ENCODE measurements at places on chromosomes 2 and 18.
A peak's percentile ranks its signal among the peaks of the same experiment; 100 is the strongest.

- DNase-seq: no peak
Observed at GRCh38 chr2:227720680-227721079, 2.9 kb upstream of the SLC19A3 start.

- no peak for DNase-seq
Observed at GRCh38 chr2:47266939-47267710, 112.0 kb upstream of the STPG4 start.

- DNase-seq: no peak
Observed at GRCh38 chr18:14944838-14945237, 196.9 kb downstream of the ANKRD30B start.

DNA sequence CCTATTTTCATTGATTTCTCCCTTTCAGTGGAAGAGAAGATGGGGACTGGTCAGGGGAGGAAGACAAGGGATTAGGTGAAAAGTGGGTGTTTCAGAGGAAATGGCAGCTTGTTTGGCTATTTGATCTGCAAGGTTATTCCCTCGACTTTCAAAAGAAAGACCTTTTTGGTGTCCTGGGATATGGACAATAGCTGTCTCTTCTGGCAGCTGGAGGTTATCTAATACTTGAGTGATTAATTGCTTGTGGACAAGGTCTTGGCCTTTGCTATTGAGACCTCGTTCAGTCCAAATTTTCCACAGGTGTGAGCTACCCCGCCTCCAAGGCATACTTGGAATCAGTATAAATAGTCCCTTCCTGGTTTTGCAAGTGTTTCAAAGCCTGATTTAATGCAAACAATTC lies 33.3 kb upstream of the TRAPPC8 start:
- no peak for DNase-seq

GRCh38 chr2:196275646-196276352 lies 104.4 kb upstream of the STK17B start:
- no peak for DNase-seq

GRCh38 chr18:59921384-59921891 lies 21.6 kb downstream of the PMAIP1 start:
- DNase-seq: no peak

DNA sequence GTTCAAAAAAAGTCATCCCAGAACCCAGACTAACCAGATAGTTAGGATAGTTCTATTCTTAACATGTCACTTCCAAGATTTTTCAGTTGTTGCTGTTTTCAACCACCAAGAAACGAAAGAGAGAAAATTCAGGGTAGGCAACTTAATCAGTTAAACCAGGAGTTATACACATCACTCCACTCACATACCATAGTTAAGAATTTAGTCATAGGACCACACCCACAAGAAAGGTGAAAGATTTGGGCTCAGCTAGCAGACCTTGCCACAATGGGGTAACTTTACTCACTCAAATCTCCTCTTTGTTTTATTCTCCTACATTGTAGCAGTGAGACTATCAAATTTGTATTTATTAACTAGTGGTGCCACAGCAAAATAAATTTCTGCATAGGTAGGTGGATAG lies 473.6 kb downstream of the NUP35 start:
- no peak for DNase-seq

DNA sequence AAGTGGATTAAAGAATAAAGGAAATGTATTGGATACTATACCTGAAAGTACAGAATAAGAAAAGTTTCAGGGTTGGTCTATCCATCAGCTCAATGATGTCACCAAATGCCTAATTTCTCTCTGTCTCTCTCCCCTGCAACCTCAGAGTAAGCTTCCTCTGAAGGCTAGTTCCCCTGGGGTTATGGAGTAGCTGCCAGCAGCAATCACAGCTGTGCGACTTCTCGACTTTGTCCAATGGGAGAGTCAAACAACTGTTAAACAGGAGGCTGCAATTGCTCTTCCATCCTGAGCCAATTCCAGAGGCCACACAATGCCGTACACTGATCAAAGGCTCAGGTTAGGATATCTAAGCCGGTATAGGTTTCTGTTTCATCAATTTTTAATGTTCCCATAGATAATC lies 95.3 kb upstream of the FANCL start:
- no peak for DNase-seq

DNA sequence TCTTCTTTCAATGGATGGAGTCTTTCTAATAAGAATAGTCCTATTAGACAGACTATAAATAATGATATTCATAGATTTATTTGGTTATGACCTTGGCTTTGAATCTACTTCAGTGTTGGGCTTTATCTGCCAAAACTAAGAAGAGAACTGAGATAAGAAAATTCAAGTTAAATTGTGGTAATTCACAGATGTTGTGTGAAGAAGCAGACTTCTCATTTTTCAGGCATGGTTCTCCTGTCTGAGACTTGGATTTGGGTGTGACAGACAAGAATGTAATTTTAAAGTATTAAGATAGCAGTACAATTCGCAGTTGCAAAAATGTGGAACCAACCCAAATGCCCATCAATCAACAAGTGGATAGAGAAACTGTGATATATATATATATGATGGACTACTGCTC lies 124.7 kb downstream of the QPCT start:
- DNase-seq: no peak

DNA sequence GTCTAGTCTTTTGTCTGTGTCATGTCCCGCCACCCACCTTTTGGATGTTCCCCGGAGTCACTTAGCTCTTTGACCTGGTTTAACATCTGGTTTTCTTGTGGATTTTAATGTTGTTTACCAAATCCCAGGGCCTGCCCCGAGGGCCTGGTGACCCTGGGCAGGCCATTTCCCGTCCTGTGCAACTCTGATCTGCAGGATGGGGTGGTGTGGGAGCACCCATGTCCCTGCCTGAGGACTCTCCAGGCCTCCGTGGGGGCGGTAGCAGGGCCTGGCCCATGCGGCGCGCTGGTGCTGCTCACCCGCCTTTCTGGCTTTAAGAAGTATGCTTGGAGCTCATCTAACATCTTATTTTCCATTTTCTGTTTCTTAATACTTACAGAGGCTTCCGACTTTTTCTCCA lies 10.7 kb downstream of the RAMP1 start:
- no peak for DNase-seq

DNA sequence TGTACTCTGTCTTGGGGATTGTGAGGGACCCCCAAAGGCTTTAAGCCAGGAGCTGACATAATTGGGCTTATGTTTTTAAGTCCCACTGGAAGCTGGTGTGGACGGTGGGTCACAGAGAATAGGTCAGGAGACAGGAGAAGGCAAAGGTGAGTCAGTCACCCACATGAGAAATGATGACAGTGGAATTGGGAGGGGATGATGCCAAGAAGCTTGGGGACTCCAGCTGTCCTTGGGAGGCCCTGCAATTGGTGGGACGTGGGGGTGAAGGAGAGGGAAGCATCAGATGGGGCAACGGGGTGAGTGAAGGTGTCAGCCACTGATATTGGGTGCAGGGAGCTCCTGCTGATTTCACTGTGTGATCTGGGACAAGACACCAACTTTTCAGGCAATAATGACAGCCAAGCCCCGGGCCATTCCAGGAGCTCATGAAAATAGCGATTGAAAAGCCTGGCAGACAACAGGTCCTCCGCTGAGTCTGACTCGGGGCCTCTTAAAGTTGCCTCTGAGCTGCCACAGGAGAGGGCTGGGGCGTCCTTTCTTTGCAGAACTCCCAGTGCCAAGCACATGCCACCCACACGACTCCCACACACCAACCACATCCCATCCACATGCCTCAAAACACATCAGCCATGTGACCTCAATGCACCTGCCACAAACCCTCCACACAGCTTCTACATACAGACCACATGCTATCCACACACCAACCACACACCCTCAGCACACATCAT lies 13.4 kb downstream of the TNS1 start:
- DNase-seq: no peak

DNA sequence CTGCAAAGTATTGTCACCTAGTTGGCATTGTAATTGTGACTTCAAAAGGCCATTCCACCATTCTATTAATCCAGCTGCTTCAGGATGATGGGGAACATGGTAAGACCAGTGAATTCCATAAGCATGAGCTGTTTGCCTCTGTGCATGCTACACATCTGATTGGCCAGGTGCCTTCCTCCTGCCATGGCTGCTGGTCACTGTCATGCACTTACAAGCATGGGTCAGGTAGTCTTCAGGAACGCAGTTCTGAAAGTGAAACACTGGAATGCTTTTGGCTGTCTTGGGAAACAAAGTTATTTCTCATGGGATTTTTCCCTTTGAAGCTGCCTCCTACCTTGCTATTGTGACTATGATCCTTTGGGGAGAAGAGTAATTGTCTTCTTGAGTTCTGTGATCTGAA lies 267.6 kb downstream of the GBX2 start:
- DNase-seq: no peak

DNA sequence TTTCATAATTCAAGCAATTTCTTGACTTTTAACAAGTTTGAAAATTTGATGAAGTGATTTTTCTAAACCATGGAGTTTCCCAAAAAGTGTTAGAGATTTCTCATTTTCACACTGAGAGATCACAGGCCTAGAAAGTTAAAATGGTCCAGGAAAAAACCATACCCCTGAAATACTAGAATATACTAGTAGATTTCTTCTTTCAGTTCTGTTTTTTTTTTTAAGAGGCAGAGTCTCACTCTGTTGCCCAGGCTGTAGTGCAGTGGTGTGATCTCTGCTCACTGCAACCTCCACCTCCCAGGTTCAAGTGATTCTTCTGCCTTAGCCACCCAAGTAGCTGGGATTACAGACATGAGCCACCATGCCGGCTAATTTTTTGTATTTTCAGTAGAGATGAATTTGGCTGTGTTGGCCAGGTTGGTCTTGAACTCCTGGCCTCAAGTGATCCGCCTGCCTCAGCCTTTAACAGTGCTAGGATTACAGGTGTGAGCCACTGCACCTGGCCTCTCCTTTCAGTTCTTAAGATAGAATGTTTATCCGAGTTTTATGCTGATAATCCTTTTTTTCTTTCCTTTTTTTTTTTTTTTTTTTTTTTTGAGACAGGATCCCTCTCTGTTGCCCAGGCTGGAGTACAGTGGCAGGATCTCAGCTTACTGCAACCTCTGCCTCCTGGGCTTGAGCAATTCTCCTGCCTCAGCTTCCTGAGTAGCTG lies 14.4 kb downstream of the MTHFD2 start:
- no peak for DNase-seq

- DNase-seq: no peak
Observed at GRCh38 chr2:20638646-20639430, 12.1 kb downstream of the HS1BP3 start.

DNA sequence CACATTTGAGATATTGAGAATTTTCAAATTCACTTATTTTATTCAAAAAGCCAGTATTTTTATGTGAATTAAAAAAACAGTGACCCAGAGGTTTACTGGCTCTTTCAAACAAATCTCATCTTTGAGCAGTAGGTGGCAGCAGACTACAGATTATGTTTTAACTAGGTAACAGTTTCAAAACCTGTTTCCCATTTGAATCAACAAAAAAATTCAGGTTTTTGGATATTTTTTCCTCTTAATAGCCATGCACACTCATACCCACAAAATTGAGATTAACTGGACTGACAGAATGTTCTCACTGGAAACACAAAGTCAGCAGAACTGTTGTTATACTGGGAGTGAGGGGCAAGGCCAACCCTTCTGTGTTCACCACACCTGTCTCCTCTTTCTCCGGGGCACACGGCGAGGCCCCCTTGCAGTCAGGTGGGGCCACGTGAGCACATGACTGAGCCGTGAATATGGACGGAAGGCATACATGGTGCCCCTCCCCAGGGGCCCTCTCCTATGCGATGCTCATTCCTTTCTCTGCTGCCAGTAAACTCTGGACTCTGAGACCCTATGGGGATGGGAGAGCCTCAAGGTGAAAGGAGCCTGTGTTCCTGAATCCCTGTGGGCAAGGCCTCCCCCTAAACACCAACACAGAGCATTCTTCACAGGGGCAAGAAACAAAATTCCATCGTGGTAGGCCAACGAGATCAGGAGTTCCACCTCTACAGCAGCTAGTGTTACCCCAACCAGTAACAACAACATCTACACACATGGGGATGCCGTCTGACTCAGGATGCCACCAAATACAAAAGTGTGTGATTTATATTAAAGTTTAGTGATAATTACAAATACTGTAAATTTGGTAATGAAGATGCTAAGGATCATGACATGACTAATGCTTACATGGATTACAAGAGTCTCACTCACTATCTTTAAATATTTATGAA lies 80.4 kb downstream of the LPIN2 start:
- DNase-seq: peak; percentile 76

DNA sequence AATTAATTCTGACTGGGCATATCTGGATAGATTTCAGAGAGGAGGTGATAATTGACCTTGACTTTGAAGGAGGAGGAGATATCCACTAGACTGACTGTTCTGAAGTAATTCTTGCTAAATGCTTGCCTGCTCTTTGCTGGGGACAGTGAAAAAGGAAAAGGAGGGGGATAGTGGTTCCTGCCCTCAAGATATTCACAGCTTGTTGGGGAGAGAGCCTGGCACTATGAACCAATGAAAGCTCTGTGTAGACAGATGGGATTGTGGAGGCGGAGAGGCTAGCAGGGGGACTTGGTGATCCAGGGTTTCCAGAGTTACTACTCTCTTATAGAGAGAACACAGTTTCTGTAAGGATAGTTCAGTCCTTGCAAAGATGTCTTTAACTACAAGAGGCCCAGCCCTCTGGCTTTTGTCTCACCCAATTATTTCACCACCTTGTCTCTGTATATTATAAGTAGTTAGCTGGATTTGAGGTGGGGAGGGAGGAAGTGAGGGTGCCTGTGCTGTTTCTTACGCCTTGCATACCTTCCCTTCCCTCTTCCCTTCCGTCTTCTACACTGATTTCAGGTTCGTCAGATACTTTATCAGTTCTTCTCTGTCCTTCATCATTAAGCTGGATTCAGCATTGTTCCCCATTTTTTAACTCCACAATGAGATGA lies 190.4 kb downstream of the PRKCE start:
- DNase-seq: no peak

GRCh38 chr2:109659396-109660045 lies 45.4 kb downstream of the SOWAHC start:
- no peak for DNase-seq

DNA sequence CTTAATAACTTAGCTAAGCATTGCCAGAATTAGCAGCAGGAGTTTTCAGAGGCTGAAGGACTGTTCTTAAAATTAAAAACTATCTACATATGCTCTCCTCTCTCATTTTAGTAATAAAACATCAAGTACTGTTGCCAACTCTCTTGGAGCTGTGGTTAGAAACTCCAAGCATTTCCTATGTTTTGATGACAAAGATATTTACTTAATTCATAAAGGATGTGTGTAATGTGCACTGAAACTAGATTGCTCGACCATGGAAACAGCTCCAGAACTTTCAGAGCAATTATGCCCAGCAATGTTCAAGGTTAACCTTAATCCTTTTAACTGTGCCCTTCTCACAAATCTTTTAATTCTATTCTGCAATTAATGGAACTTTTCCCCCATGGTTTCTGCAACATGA lies 8.4 kb downstream of the GRP start:
- DNase-seq: no peak

GRCh38 chr2:197888321-197888720 lies 83.9 kb downstream of the PLCL1 start:
- DNase-seq: no peak

DNA sequence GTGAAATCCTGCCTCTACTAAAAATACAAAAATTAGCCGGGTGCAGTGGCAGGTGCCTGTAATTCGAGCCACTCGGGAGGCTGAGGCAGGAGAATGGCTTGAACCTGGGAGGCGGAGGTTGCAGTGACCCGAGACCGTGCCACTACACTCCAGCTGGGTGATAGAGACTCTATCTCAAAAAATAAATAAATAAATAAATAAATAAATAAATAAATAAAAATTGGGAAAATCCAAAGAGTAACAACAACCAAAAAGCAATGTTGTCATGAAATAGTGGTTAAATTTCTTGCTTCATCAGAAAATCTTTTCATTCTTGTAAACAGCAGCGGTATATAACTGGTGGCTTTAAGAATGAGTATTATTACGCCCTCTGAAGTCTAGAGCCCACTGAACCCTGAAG lies 54.4 kb downstream of the HEATR5B start:
- DNase-seq: no peak

Measured in GM13977 (cell line).